Brain (organoid and tissue), 16 donors: ENCODE measurements at places on chromosomes 12 and 14. TPM values are rescaled to one million over a fixed set of nuclear protein-coding genes. Genes with fewer than 3 reads are reported as not detected.

DNA sequence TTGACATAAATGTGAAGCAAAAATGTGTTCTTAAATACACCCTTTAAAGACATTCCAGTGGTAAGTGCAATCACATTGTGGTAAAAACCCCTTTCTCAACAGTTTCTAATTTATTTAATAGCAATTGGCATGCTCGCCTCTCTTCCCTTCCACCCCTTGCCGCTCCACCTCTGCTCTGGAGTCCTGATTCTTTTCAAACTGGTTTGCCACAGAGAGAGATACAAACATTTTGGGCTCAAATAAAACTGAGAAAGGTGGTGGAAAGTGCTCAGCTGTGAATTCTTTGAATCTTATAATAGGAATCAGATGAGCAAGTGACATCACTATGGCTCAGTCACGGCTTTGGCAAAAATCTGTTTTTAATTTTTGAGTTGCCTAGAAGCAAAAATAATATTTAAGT lies 993.9 kb downstream of the GALC start:
- DNase-seq, result no peak

SDR9C7 gene
- not detected for polyA plus RNA-seq

DNA sequence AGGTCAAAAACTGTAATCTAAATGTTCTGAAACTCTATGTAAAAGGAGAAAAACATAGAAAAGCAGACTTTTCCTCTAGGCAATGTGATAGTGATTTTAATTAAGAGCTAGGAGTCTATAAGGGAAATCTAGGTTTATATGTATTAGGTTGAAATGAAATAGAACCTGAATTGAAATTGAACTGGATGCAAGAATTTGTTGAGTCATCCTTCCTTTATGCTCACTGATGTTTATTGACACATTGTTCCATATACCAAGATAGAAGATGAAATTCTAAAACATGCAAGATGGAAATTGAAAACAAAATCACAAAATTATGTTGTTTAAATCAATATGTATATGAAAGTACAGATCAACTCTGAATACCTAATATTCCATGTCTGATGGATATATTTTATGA lies 170.4 kb upstream of the FLRT2 start:
- no peak for DNase-seq

GRCh38 chr12:119669744-119670472 lies 2.0 kb downstream of the PRKAB1 start:
- no peak for DNase-seq

DNA sequence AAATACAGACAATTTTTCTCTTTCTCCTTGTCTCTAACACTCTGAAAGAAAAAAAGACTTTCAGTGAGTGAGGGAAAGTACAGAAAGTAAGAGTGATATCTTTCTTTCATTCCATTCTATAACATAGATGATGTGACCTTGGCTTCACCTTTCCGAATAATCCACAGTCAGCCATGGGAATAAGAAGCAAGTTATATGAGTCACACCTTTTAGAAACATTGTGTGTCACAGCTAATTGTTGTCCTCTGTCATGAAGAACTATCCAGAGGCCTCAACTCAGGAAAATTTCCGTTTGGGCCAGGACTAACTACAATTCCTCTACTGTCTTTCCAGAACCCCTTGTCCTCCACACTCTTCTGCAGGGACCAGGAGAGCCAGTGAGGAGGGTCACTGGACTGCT lies 209.7 kb upstream of the FAR2 start:
- no peak for DNase-seq

BDKRB2 gene
- polyA plus RNA-seq, result 0.83 TPM

BRI3BP gene
- polyA plus RNA-seq, result 12.8 TPM

GRCh38 chr14:98889836-98890185 lies 382.2 kb downstream of the BCL11B start:
- DNase-seq, result no peak

DNA sequence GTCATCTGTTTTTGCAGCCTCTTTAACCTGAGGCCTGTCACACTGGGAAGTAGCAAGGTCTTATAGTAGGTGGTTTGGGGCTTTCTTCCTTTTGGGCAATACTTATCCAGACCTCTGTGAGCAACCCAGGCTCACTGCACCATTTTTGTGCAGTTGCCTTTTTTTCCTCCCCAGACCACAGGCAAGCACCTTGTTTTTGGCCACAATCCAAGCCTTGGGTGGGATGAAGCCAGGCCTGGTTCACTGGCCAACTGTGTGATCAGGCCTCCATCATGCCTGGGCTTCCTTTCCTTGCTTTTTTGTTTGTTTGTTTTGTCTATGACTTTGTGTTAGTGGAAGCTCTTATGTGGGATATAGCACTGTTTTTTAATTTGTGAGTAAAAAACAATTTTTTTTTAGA lies 71.7 kb downstream of the DNAH10 start:
- no peak for DNase-seq

DNA sequence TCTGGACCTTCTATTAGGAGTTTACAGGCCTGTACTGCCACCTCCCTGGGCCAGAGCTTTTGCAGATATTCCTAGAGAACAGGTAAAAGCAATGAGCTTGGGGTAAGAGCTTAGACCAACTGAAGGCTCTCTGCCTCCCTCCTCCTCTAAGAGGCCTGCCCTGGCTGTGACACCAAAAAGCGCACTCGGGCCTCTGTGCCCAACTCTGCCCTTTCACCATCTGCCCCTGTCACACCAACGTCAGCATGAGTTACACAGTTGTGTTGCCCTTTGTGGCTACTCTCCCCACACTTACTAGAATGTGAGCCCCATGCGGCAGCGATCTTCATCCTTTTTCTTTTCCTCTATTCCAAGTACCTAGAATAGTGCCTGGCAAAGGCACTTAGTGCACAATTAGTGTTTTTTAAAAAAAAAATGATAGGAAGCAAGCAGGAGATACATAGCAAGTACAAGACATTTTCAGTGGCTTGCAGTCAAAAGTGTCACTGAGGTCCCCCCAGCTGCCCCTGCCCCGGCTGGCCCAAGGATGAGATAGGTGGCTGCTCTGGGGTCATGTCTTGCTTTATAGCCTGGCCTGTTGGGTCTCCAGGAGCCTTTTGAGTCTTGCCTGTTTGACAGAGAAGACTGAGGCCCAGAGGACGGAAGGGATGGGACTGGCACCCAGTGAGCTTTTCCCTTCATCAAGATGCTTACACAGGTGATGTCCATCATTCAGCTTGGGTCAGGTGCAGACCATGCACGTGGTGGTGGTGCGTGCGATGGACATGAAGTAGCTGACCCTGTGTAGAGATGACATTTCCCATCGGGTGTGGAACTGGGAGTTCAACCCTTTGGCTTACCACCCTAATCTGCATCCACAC lies 12.5 kb downstream of the CKB start:
- no peak for DNase-seq

DNA sequence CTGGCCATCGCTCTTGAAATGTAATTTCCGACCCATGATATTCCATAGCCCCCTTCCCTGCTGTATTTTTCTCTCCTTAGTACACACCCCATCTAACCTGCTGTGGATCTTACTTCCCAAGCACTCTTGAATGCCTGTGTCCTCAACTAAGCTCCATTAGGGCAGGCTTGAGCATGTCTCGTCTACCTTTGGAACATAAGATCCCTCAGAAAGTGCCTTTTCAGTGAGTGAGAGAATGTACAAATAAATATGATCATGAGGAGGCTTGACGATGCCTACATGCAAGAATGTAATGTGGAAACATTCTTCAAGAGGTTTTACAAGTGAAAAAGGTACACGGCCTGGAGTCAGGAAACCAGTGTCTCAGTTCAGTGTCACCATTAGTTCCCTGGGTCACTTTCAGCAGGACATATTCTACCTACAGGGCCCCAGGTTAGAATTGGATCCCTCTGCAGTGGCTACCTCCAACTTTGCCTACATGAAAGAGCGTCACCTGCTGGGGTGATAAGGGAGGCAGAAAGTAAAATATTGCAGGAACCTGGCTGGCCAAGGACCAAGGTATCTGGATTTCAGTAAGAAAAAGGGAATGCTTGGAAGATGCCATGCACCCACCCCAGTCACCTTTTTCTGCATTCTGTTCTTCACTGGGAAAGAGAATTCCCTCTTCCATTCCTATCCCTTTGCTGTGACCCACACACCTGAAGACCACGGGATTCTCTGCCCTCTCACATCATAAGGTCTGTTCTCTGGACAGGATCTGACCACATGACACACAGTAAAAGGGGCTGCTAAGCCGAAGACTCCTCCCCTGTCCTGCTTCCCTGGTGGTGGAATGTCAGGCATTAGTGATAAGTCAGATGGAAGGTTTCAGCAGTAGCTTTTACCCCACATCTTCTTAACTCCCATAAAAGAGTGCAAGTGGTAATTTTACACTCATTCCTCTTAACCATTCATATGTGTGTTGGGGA lies 24.6 kb upstream of the SERPINA1 start:
- DNase-seq, result no peak

DNA sequence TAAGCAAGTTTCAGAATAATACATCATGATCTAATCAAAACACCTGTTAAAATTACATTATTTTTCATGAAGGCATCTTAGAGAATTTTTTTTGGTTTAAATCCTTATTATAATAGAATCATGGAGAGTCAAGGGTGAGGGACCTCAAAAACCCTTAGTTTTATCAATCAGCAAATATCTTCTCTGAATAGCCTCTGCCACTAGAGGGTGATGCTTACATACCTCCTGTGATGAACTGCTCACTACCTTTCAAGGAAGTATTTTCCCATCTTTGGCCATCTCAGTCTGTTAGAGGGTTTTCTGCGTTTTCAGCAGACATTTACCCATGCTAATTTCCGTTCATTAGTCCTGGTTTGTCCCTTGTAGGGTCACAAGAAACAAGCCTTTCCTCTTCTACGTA lies 200.2 kb downstream of the TRHDE start:
- DNase-seq, result no peak

GRCh38 chr12:118189741-118190191 lies 53.8 kb downstream of the PEBP1 start:
- peak; percentile 86 for DNase-seq

C12orf50 gene
- polyA plus RNA-seq, result not detected

DNA sequence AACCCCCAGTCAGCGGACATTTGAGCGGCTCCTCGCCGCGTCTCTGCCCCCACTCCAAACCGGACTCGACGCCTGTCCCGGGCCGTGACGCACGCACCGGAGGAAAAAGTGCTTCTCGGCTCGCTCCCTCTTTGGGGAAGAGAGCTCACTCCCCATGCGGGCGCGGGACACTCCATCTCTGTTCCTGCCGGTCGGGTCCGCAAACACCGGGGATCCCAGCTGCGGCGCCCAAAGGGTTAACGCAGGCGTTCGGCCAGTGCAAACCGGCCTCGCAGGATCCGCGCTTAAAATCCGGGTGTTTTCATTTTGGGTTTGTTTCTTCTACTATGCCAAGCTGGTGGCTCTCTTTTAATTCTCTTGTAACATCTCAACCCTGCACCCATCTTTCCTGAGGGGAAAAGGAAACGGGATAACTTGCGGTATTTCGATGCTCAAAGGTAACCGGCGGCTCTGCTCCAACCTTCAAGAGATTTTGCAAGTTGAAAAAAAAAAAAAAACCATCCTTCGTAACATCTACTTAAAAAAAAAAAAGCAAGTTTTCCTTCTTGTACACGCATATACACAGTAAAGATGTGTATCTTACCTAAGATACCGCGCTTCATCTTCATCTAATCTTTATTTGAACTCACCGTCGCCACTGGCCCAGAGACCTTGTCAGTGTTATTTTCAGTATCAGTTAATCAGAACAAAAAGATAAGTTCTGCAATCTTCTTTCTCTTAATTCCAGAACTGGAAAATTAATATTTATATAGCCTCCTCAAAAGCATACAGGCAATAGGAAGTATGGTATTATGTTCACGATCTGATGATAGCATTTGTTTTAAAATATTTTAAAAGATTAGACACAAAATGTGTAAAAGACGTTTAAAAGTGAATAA lies 1.6 kb upstream of the ATP2B1 start:
- peak; percentile 72 for DNase-seq

PLCZ1 gene
- polyA plus RNA-seq, result not detected

GRCh38 chr12:98456576-98457573 lies 58.5 kb upstream of the TMPO start:
- peak; percentile 72 for DNase-seq

- no peak for DNase-seq
Measured at GRCh38 chr12:71684081-71684480, 1.8 kb upstream of the TMEM19 start.
